ENCODE measurements at places on chromosomes 5 and 9.

- DNase-seq: no peak
Measured at GRCh38 chr5:133426264-133426663, 186.1 kb downstream of the FSTL4 start.

GRCh38 chr9:36154331-36154952 lies 14.7 kb upstream of the CCIN start:
- DNase-seq: no peak

- no peak for DNase-seq
Measured at GRCh38 chr9:125932012-125932411, 184.8 kb downstream of the PBX3 start.

DNA sequence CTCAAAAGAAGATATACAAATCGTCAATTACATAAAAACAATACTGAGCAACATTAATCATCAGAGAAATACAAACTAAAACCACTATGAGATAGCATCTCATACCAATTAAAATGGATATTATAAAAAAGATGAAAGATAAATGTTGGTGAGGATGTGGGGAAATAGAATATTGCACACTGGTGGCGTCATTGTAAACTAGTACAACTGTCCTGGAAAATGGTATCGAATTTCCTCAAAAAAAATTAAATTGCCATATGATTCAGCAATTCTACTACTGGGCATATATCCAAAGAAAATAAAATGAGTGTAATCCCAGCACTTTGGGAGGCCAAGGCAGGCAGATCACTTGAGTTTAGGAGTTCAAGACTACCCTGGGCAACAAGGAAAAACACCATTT lies 326.0 kb upstream of the FTMT start:
- DNase-seq: no peak

- DNase-seq: no peak
Measured at GRCh38 chr9:133692364-133692985, 45.7 kb downstream of the SARDH start.

DNA sequence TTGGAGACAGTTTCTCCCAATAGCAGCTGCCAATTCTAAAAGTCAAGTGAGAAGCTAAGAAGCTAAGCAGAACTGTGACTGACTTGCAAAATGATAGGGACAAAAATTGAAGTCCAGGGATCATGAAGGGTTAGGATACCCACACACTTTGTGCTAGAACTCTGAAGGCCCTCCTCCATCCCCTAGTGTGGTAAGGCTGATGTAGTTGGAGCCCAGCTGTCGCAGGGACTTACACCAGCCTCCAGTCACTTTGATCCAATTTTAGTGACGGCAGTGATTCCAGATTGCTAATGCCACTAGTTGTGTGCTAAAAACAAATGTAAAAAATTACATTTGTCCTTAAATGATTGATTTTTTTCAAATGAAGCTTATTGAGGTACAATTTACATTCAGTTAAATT lies 742.7 kb upstream of the ZNF608 start:
- no peak for DNase-seq

DNA sequence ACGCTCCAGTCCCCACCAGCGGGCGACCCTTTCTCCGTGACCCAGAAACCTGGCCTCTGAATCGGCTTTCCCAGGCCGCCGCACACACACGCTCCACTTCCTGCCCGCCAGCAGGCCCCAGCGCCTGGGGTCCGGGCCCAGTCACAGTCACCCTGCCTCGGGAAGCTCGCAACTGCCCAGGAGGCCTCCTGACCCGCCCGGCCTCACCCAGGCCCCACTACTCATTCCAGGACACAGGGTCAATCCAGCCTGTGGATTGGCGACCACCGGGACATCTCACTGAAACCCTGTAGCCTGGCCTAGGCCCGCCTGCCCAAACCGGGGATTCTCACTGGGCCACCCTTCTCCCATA lies 2.7 kb upstream of the IRX4 start:
- DNase-seq: no peak

GRCh38 chr9:112249277-112249676 lies 74.2 kb upstream of the SUSD1 start:
- no peak for DNase-seq

GRCh38 chr5:151469992-151470391 lies 22.6 kb downstream of the SLC36A1 start:
- no peak for DNase-seq

All from activated naive CD4-positive, alpha-beta T cell treated with anti-CD3 and anti-CD28 coated beads for 36 hours (primary cell).